ENCODE measurements at places on chromosomes 3 and 15. TPM values are rescaled to one million over a fixed set of nuclear protein-coding genes. Genes with fewer than 3 reads are reported as not detected.

DNA sequence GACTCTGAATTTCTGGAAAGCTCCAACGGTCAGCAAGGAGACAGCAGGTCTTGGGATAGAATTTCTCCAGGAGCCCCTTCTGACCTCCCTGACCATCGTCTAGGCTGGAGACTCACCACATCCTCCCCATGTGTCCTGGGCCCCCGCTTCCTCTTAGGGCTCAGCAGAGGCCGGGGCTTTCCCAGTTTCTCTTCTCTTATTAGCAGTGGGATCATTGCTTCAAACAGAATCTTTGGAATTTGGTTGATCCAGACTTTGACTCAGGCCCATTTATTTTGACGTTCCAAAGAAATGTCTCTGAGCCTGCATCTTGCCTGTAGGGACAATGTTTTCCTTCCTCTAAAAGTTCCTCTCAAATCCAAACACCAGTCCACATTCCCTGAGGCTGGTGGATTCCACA lies 38.4 kb upstream of the SLC6A6 start:
- DNase-seq = no peak

DNA sequence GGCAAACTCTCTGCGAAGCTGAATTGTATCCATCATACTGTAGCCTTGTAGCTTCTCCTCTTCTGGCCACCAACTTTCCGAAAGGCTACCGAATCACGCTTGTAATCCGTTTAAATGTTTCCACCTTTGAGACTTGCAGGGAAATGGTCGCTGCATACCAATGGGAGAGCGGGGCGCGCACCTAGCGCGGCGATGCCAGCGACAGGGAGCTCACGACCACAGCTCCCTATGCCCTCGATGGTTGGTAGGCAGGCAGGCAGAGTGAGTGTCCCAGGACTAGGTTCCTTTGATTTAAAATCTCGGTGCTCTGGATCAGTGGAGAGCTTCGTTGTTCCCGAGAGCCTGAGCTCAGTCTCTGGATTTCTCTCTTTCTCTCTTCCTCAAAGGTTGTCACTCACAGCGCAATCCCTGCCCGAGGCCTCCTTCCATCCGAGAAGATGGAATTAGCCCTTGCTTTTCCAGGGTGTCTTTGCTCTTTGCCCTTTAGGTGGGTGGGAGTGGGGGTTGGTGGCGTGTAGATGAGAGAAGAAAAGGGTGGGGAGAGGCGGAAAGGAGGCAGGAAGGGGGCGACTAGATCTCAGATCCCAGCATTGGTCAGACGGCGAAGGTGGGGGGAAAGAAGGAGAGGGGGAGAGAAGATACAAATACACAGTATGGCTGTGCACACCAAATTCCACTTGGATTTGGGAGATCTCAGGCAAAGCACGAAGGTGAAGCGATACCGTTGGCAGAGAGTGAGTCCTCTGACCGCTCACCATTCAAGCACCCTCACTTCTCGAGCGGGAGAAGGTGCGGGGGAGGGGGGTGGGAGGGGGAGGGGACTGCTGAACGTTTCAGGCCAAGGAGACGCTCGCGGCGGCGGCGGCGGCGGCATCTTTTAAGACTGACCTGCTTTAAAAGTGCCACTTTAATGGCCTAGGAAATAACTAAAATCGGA lies at the start of gene SLITRK3:
Gene SLITRK3 (minus strand): TSS at position 745 of the 937 bp plus-strand sequence. CDS start 5,554 bp downstream, outside the sequence.
- DNase-seq = no peak

DNA sequence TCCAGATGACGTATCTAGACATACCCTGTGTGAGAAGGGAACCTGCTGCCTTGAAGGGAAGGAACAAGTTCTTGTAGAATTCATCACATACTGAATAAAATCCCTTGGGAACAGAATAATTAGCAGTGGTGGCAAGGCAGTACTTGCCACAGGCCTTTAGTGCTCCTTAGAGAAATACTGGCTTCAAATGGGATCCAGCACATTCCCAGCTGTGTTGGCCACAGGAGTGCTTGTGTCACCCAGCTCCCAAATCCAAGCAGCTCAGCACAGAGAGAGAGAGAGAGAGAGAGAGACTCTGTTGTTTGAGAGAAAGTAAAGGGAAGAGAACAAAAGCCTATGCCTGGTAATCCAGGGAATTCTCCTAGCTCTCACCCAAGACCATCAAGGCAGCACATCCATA lies 969.0 kb upstream of the ALCAM start:
- no peak for DNase-seq

- no peak for DNase-seq
Measured at GRCh38 chr15:69367236-69367635, 46.9 kb upstream of the KIF23 start.

DNA sequence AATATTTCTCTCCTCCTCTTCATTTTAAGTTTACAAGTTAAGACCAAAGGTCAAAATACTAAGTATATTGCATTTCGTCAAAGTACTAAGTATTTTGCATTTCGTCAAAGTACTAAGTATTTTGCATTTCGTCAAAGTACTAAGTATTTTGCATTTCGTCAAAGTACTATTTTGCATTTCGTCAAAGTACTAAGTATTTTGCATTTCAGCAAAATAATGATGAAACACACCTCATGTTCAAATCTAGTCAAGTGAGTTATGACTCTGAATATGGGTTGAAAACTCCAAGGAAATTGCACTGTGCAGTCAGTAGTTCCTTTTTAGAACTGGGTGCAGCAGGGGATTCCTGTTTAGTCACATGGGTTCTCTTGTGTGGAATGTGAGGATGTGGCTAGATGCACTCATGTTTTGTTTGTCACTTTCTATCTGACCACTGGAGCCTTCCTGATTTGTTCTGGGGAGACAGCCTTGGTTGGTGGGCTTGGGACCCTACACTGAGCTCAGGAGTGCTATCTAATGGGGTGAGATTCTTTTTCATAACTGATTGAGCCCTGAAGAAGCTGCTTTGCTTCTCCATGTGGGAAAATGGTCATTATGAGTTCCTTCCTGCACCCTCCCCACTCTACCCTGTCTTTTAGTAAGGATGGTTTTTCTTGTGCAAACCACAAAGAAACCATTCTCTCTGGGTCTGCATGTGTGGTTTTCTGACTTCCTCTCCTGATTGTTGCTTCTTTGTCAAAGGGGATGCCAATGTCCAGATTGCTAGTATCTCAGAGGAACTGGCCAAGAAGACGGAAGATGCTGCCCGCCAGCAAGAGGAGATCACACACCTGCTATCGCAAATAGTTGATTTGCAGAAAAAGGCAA lies 73.4 kb downstream of the CCK start:
- DNase-seq = no peak

- DNase-seq = no peak
Measured at GRCh38 chr3:73442152-73442551, 182.6 kb downstream of the PDZRN3 start.

- DNase-seq = peak; percentile 50
Measured at GRCh38 chr3:96813820-96814650, at the start of gene EPHA6. EPHA6 (plus strand) TSS chr3:96814594.

Gene CYP1A1
- 39.8 TPM for total RNA-seq

GRCh38 chr3:129528589-129529100 lies at the start of gene RHO:
RHO (plus strand) TSS chr3:129528639; CDS start chr3:129528734, 95 bp downstream.
- no peak for DNase-seq

Gene ZNF717
- 7.2 TPM for total RNA-seq

DNA sequence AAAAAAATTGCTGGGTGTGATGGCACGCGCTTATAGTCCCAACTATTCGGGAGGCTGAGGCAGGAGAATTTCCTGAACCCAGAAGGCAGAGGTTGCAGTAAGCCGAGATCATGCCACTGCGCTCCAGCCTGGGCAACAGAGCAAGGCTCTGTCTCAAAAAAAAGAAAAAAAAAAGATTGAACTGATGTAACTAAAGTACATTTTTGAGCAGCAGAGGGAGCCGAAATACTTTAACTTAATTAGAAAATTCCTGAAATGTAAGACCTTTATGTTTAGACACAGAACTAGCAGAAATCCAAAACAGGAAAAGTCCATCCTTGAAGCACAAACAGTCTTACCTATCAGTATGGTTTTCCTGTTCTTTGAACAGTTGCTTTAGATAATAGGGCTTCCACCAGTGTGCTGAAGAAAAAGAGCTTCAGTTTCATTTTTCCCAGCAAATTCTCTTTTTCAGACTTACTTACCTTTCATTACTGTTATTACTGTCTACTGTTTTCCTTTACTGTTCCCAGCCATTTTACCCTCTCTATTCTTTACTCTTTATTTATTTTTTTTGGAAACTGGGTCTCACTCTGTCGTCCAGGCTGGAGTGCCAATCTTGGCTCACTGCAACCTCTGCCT lies 33.4 kb upstream of the ZNF609 start:
- peak; percentile 63 for DNase-seq

DNA sequence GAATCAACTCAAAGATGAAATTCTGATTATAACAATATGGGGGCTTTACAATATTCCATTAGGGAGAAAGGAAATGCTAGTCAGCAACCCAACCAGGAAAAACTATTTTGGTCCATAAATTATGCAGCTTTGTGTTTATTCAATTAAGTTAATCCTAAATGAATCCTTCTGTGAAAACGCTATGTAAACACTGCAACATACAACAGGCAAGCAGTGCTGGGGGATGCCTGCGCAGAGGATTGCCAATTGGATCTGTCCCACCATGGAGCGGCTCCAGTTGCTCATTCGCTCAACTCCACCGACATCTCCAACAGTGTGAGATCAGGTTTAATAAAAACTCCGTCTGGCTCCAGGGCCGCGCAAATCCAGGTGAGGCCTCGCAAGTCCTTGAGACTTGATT lies 290.5 kb upstream of the VEPH1 start:
- DNase-seq = no peak

Gene KLF13
- total RNA-seq = 21.4 TPM

- no peak for DNase-seq
Measured at GRCh38 chr3:50612970-50613846, 1.6 kb upstream of the CISH start.

- DNase-seq = no peak
Measured at GRCh38 chr3:34972481-34972880, 666.8 kb upstream of the ARPP21 start.

- no peak for DNase-seq
Measured at GRCh38 chr15:46710401-46710960, 1006.8 kb upstream of the SEMA6D start.

GRCh38 chr3:195009616-195010015 lies 261.3 kb downstream of the XXYLT1 start:
- DNase-seq = no peak

Gene CX3CR1
- total RNA-seq = not detected

Gene CLRN1
- total RNA-seq = not detected

GRCh38 chr3:32310336-32310735 lies 71.9 kb downstream of the CMTM8 start:
- peak; percentile 19 for DNase-seq

GRCh38 chr15:75045332-75046015 lies 22.1 kb downstream of the PPCDC start:
- DNase-seq = no peak

GRCh38 chr15:62362608-62363007 lies 197.5 kb upstream of the C2CD4B start:
- DNase-seq = no peak

- DNase-seq = no peak
Measured at GRCh38 chr15:73436613-73437012, 6.4 kb upstream of the REC114 start.

Gene IGF2BP2
- 26.8 TPM for total RNA-seq

- peak; percentile 68 for DNase-seq
Measured at GRCh38 chr3:10196389-10197052, 31.8 kb downstream of the IRAK2 start.

GRCh38 chr15:88028024-88028423 lies 228.5 kb downstream of the NTRK3 start:
- DNase-seq = no peak

- DNase-seq = no peak
Measured at GRCh38 chr3:123271466-123272159, 69.9 kb downstream of the SEC22A start.

DNA sequence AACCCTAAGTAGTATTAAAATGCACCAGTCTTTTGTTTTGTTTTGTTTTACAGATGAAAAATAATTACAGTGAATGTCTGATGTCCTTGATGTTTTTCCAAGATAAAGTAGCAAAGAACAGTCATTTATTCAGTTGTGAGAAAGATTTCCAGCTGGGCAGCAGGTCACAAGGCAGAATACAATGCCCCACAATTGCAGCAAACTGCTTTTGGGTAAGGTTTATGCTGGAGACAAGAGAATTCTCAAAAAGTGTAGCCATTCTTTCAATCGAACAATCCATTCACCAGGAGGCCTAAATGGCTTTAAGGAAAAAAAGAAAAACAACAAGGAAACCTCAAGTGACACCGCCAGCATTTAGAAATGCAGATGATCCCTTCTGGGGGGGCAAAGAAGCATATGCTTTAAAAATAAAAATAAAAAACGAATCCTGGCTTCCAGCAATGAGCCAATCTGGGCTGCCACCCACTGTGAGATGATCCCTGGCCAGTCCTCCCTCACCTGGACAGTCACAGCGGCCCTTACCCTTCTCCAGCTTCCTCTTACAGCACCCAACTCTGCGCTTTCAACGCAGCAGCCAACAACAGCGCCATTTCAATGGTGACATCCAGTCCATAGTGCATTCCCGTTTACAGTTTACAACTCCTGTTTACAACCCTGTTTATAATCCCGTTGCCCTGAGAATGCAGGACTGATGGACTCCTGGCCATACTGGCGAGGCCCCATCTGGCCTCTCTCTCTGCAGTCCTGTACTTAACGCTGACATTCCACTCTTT lies 25.7 kb upstream of the WNT5A start:
- no peak for DNase-seq

DNA sequence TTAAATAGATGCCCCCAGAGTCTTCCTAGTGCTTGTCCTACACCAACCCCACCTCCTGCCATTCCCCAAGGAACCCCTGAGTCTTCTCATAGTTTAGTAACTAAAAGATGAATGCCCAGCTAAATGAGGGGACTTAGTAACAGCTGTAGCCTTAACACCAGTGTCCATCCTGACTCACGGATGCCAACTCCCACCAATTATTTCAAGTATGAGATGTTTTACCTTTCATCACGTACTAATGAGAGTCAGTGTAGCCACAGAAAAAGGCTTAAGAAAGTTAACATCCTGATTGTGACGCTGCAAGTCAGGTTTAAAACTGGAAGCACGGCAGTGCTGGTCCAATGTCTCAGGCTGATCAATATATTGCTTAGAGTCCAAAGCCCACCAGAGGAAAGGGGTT lies 109.9 kb downstream of the FMN1 start:
- no peak for DNase-seq

DNA sequence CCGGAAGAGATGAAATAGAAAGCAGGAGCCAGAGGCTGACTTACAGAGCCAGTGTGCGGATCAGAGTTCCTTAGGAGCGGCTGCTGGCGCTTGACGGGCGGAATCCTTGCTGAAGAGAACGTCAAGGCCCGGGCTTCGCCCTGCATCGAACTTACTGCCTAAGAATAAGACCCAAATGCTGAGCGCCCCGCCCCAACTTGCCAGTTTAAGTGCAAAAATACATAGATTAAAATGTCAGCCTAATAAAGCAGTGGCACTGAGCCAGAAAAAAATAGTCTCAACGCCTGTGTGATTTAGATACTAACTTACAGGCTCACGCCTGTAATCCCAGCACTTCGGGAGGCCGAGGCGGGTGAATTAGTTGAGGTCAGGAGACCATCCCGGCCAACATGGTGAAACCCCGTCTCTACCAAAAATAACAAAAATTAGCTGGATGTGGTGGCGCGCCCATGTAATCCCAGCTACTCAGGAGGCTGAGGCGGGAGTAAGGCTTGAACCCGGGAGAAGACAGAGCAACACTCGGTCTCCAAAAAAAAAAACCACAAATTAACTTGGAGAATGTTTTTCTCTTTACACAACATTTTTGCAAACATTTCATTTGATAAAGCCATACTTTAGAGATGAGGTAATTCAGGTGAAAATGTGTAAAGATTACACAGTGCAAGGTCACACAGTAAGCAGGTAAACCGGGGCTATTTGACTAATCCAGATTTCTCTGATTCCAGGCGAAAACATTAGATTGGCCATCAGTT lies 1.2 kb upstream of the UBP1 start:
- DNase-seq = no peak

Gene MAN2A2
- total RNA-seq = 24.4 TPM

- no peak for DNase-seq
Measured at GRCh38 chr15:75038231-75038630, 14.8 kb downstream of the PPCDC start.

GRCh38 chr15:72011302-72011942 lies 106.5 kb downstream of the MYO9A start:
- DNase-seq = no peak
